Hematopoietic multipotent progenitor cell treated with erythropoietin and hydrocortisone succinate and interleukin-3 and kit ligand, for 6 days (in vitro differentiated cells): ENCODE measurements at places on chromosomes 7 and 10.

GRCh38 chr7:7491044-7491443 lies 44.6 kb downstream of the COL28A1 start:
- DNase-seq: no peak

DNA sequence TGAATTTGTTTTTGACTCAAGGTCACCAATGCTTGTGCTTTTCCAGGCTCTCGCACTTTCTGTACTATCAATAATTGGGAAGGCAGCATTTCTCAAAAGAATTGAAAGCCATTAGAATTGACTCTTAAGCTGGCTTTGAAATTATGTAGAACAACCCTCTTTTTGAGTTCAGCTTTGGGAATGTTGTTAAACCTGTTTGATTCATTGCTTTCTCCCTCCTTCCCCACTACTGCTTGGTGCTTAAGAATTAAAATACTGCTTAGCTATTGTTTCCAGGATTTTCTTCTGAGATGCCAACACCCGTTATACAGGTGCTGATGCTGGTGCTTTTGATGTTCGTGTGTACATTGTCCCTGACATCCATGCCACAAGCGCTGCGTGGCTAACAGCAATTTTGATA lies 15.5 kb upstream of the FZD8 start:
- DNase-seq: no peak

DNA sequence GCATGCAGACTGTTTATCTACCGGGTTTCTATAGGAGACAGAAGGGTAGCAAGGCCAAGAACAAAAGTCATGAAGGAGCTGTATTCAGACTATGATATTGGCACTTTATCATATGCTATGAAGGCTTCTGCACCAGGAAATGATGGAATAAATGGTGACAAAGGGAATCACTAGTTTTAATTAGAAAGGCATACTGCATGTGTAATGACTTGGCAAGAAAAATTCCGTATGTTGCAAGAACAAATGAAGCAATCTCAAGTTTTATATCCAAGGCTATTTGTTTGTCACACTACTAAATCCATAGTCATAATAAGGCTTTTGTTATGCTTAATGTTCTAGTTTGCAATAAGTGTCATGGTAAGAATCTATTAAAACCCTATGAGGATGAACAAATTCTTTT lies 230.9 kb downstream of the ZEB1 start:
- no peak for DNase-seq

DNA sequence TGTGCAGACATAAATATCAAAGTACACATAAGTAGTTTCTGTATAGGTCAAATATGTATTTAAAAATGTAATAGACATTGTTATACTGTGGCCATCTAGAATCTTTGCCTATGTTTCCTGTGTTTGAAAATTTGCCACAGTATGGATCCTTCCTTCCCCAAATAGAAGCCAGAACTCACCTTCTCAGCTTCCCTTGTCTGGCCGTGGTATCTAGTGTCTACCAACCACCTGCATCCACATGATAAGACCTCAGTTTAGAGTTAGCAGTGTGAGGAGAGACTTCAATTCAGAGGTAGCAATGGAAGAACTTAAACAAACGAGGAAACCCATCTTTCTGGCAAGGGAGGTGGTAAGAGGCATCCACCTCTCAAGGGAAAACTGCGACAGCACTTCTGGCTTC lies 4.9 kb downstream of the TRDMT1 start:
- no peak for DNase-seq

DNA sequence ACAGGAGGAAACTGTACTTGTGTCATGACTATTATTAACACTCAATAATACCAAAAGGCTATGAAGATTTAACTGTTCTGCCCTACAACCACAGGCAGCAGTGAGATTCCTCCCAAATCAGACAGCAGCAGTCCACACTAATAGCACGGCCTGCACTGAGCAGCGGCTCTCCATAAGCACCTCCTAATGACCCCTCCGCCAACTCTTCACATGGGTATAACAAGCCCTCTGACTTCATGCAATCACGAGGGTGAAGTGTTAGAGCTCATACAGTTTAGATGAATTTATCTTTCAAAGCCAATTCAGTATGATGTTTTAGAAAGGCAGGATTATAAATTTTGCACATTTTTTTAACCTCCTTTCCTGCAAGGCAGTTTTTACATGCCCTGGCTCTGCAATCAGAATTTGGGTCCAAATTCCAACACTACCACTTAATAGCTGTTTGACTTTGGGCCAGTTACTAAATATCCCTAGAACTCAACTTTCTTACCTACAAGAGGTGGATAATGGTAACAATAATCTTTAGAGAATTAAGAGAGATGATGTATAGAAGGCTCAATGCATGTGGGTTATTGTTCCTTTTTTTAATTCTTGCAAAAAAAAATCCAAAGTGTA lies 617.1 kb downstream of the KCNMA1 start:
- DNase-seq: no peak

- DNase-seq: no peak
Observed at GRCh38 chr7:17600340-17600752, 301.9 kb downstream of the AHR start.

GRCh38 chr7:136183981-136184380 lies 206.8 kb upstream of the MTPN start:
- DNase-seq: no peak

GRCh38 chr10:113084031-113084430 lies 134.0 kb downstream of the TCF7L2 start:
- no peak for DNase-seq

- no peak for DNase-seq
Observed at GRCh38 chr7:2197436-2198155, 35.1 kb downstream of the MAD1L1 start.

- DNase-seq: no peak
Observed at GRCh38 chr7:143279186-143280098, 5.3 kb upstream of the TMEM139 start.

DNA sequence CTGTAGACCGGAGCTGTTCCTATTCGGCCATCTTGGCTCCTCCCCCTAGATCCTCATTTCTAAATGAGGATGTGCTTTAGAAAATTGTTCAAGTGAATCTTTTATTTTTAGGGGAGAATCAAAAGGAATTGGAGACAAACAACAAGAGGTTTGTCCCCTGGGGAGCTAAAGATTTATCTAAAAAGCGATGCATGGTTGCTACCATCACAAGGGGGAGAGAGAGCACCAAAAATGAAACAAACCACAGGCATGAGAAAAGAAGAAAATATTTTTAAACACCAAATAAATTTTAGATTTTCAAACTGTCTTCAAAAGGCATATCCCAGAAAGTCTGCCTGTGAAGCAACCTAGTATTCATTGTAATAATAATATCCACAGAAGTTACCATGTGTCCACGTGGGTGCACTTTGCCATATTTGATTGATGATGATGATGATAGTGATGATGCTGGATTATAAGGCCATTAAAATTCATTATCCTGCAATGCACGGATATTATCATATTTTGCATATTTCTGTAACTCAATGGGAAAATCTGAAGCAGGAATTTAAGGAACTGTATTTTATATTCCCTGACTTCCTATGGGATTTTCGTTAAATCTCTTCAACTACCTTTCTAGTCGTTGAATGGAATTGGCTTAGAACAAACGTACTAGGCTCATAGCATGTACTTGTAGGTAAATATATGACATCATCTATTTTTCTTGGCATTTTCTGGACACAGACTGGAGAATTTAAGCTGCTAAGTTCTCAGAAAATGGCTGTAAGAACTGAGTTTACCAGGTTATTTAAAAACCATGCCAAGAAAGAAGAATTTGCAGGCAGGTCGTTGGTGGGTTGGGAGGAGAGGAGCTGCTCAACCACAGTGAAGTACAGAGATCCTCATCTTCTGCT lies 171.6 kb downstream of the WDR37 start:
- DNase-seq: no peak

DNA sequence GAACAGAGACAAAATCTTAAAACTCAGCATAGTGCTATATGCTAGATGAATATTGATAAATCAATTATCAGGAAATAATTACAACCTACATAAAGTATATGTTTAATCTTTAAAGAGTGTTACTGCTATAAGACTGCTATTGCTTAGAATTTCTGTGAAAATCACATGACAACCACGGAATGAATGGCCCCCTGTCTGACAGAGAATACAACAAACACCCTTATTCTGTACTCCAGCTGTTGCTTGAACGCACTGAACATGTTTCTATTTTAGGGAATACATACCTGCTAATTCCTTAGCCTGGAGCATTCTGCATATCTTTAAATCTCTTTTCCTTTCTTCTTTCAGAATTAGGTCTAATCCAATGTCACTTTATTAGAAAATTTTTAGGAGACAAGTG lies 452.4 kb upstream of the PHF14 start:
- no peak for DNase-seq

DNA sequence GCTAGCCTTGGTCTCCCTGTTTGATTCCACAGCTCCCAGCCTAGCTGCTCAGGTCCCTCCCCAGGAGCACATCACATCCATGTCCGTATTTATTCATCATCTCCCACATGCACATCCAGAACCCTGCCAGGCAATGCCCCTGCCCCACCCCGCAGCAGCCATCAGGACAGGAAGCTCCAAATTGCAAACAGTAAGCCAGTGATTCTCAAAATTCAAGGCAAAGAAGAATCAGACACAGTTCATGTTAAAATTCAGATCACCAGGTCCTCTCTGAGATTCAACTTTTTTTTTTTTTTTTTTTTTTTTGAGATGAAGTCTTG lies 17.7 kb downstream of the LRRC20 start:
- no peak for DNase-seq

DNA sequence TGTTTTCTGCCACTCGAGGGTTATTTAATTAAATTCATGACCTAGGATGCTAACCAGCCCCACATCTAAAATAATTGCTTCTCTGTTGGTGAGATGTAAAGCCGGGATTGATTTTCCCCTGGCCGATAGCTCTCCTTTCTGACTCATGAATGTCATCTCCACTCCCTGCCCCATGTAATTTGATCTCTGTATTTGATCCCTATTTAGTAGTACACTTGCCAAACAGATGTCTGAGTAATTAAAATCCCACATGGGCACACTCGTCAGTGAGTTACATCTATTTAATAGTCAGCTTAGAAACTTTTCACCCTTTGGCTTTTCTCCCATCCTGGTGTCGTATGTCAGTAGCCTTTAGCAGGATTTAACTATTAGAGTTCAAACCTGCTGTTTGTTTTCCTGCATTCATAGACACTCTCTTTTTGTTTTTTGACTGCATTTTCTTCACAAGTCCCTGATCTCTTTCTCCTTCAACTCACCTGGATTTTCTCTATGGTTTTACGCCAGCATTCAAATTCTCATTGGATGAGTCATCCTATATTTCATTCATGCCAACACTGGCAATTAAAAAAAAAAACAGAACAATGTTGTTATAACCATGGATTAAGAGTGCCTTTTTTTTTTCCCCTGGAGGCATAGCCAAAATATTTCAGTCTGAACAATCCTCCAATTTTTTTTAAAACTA lies 82.7 kb downstream of the SPAG6 start:
- DNase-seq: no peak

DNA sequence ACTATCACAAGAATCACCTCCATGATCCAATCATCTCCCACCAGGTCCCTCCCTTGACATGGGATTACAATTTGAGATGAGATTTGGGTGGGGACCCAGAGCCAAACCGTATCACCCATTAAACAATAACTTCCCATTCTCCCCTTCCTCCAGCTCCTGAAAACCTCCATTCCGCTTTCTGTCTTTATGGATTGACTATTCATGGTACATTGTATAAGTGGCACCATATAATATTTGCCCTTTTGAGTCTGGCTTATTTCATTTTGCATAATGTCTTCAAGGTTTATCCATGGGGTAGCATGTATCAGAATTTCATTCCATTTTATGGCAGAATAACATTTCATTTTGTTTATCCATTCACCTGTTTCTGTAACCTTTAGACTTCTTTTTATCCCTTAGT lies 39.2 kb upstream of the GARS1 start:
- DNase-seq: no peak

DNA sequence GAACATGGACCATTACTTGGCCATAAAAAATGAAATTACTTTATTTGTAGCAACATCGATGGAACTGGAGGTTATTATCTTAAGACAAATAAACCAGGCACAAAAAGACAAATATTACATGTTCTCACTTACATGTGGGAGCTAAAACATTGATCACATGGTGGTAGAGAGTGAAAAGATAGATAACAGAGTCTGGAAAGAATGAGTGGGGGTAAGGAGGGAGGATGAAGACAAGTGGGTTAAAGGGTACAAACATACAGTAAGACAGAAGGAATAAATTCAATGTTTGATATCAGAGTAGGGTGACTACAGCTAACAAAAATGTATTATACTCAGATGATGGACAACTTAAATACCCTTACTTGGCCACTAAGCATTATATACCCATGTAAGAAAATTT lies 100.0 kb upstream of the WNT16 start:
- no peak for DNase-seq

DNA sequence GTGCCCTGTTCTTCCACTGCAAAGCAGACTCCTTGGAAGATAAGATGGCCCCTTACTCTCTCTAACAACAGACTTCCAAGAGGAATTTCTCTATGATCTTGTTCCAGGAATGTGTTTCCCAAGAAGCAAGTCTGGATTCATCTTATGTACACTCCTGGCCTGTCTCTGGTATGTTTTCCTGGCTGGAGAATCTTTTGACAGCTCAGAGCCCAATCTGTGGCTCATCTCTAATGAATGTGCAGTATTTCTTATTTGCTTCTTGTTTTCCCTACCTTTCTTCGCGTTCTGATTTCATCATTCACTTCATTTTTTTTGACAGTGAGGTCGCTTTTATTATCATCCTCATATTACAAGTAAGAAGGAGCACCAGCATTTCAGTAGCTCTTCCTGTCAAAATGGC lies 53.0 kb upstream of the PITRM1 start:
- DNase-seq: no peak

GRCh38 chr10:100395626-100396025 lies 48.6 kb downstream of the SCD start:
- DNase-seq: no peak

GRCh38 chr7:123649964-123650363 lies 5.7 kb upstream of the LMOD2 start:
- DNase-seq: no peak

GRCh38 chr10:86191686-86192085 lies 174.9 kb downstream of the GRID1 start:
- DNase-seq: no peak
